CD4-positive, alpha-beta T cell treated with Interleukin-15 for 4 hours (primary cell): ENCODE measurements at places on chromosomes 7 and 10.

- DNase-seq: no peak
These were observed 15.2 kb downstream of the AP3M1 start for GRCh38 chr10:74135452-74135851.

DNA sequence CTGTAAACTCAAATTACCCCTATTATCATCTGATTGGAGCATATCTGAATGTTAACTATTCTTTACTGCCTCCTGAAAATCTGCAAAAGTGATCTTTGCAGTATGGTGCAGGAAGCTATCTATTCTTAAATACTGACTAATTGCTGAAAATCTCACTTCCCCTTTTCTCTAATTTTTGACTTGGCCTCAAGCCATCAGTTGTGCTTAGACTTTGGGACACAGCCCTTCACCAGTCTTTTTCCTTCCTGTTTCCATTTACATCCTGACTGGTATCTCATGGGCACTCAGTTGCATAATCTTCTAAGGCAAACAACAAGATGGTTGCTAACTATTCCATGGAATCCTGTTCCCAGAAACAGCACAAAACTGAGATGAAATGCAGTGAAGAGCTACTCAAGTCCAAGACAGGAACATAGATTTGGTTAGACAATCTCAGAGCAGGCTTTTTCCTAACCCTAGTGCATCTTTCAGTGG lies 228.5 kb downstream of the SORCS1 start:
- no peak for DNase-seq

GRCh38 chr10:126057494-126057893 lies 161.1 kb downstream of the FANK1 start:
- no peak for DNase-seq

- DNase-seq: no peak
These were observed 473.0 kb downstream of the GALNT17 start for GRCh38 chr7:71604818-71605414.

DNA sequence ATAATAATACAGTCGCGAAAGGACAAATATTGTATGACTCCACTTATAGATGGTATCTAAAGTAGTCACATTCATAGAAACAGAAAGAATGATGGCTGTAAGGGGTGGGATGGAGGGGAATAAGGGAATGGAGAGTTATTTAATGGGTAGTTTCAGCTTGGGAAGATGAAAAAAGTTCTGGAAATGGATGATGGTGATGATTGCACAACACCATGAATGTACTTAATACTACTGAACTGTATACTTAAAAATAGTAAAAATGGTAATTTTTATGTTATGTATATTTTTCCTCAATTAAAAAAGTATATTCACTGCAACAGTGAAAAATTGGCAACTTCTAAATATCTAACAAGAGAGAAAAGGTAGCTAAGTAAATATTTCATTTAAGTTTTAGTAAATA lies 265.8 kb downstream of the EXOC4 start:
- DNase-seq: no peak
